ENCODE measurements at places on chromosomes 4 and X. TPM values are rescaled to one million over a fixed set of nuclear protein-coding genes. Genes with fewer than 3 reads are reported as not detected.
A peak's percentile ranks its signal among the peaks of the same experiment; 100 is the strongest.

Gene KIT
- 19.5 TPM for total RNA-seq

Gene HTR2C
- 0.71 TPM for total RNA-seq

DNA sequence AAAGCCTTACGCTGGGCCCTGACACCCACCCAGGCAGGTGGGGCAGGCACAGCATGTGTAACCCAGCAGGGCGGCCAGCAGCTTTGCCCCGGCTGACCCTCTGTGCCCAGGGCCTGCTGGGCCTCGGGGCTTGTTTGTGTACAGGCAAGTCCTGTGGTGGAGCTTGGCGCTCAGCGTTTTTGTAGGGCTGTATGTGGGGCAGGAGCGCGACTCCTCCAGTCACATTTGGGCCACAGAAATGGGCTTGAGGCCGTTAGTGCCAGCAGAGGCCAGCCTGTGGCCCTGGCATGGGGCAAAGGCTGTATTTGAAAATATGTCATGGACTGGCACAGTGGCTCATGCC is 14.7 kb upstream of the HGFAC start:
- H3K27ac ChIP-seq = no peak overlapping the region
- H3K36me3 ChIP-seq = peaks cover 3% of the 10 kb centered on the region
- H3K27me3 ChIP-seq = no peaks in the 10 kb centered on the region
- DNase-seq = no peak
- H3K4me3 ChIP-seq = no peak overlapping the region

- peak overlapping the region; percentile 93 for H3K4me3 ChIP-seq
- DNase-seq = no peak
- H3K36me3 ChIP-seq = peaks cover 10% of the 10 kb centered on the region
- H3K27me3 ChIP-seq = peaks cover 30% of the 10 kb centered on the region
- peak overlapping the region; percentile 82 for H3K27ac ChIP-seq
- H3K4me1 ChIP-seq = peaks cover 36% of the 10 kb centered on the region
Measured at GRCh38 chrX:134172588-134173259, 64.3 kb upstream of the CCDC160 start.

GRCh38 chr4:63787326-63787725 is 621.9 kb downstream of the TECRL start:
- no peaks in the 10 kb centered on the region for H3K27me3 ChIP-seq
- no peak overlapping the region for H3K27ac ChIP-seq
- no peaks in the 10 kb centered on the region for H3K4me1 ChIP-seq

Measured in type B pancreatic cell (in vitro differentiated cells).